ENCODE measurements at places on chromosomes 13 and 19.

DNA sequence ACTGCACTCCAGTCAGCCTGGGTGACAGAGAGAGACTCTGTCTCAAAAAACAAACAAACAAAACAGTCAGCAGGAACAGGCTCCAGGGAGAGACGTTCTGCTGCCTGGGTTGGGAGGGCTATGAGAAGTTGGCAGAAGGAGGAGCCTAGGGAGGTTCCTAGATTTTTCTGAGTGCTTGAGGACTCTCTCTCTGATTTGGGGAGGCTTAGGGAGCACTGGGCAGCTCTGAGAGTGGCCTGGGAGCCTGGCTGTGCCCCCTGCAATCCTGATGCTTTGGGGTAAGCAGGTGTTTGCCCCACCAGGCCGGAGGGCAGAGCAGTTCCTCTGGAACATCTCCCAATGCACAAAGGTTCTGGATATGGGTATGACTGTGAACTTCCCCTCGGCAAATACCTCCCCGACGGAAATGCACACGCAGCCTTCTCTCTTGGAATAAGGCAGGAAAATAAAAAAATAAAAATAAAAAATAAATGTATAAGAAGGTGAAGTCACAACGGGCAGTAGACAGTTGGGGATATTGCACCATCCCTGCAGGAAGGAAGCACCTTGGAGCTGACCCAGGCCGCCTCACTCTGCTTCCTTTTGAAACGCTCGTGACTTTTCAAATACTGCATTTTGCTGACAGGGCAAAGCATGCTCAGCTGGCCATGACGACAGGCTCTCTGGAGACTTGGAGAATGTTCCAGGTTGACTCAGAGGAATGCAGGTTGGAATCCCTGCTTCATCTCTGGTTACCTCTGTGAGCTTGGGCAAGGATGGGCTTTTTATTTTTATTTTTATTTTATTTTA lies 26.5 kb upstream of the HOMER3 start:
- DNase-seq: no peak

DNA sequence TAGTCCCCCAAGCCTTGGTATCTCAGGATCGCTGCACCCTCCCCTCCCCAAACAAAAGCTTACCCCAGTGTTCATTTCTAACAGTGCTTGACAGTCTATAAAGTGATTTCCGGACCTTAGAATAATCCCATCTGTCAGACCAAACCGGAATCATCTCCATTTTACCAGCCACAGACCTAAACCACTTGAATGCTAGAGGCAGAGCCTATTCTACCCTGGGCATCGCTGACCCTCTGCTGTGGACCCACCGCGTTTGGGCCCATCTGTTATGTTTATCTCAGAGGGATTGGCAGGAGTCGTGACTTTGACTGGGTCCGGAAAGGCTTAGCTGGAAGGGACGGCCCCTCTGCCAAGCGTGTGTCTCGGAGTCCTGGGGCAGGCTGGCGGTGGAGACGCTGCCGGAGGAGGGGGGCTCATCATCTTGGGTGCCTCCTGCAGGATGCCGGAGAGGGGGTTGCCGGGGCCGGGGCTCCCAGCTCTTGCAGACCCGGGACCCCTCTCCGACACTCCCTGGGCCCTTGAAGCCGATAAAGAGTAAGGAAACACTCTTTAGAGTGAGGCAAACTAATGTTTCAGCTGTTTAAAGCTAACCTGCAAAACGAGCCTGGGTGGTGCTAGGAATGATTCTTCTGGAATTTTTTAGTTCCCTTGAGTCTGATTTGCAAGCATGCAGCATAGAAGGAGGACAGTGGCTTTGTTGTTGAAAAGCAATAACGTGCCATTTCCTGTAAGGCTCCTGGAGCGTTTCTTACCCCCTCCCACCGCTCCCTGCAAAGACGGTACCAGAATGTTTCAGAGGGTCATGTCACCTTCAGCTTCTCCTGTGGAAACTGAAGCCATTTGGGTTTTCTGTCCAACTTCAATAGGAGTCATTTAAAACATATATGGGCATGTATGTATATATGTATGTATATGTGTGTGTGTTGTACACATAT lies 1.3 kb downstream of the SLC25A42 start:
- DNase-seq: peak; percentile 8

GRCh38 chr13:44243198-44243857 lies 130.3 kb upstream of the SERP2 start:
- no peak for DNase-seq

- DNase-seq: no peak
These were observed 39.8 kb upstream of the GPI start for GRCh38 chr19:34325181-34325580.
